ENCODE measurements at places on chromosomes 4 and X. TPM values are rescaled to one million over a fixed set of nuclear protein-coding genes. Genes with fewer than 3 reads are reported as not detected.

The VSIG4 gene
- total RNA-seq: not detected

The MANBA gene
- total RNA-seq: 231 TPM

The POLR2B gene
- total RNA-seq: 114 TPM

The PNMA5 gene
- not detected for total RNA-seq

The AR gene
- 0.22 TPM for total RNA-seq

The NHSL2 gene
- total RNA-seq: 1.4 TPM
